NCI-H187 treated with DMSO at 0.1 percent for 48 hours (cell line): ENCODE measurements at places on chromosomes 3 and 15.

DNA sequence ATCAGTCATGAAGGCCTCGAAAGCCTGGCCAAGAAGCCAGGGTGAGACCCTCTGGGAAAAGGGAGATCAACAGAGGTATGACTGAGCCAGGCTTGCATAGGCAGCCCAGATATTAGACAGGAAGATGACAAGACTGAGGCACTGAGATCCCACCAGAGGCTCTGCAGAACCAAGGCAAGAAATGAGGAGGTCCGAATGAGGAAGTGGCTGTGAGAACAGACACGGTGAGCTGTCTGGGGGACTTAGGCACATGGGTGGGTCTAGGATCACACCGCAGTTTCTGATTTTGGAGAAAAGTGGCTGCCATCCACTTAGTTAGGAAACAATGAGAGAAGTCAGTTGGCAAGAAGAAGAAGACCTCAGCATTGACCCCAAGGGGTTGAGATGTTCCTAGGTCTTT is 31.5 kb upstream of the PRSS50 start:
- no peak for DNase-seq

DNA sequence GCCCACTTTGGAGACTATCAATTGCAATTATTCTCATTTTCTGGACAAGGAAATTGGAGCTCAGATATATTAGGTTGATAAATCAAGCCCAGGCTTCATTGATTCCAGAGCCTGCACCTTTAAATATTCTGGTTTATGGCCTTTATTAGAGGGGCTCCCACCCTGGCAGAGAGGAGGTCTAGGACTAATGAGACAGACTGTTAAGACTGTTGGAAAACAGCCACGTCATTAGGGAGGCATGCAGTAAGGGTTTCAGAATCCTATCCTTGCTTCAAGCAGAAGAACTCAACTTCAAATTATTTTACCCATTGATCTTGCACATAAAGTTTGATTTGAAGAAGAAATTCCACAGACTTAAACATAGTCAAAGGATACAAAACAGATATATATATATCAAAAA is 33.8 kb upstream of the KCNH8 start:
- DNase-seq, result no peak

GRCh38 chr3:98565237-98565643 is 28.2 kb downstream of the CPOX start:
- no peak for DNase-seq

DNA sequence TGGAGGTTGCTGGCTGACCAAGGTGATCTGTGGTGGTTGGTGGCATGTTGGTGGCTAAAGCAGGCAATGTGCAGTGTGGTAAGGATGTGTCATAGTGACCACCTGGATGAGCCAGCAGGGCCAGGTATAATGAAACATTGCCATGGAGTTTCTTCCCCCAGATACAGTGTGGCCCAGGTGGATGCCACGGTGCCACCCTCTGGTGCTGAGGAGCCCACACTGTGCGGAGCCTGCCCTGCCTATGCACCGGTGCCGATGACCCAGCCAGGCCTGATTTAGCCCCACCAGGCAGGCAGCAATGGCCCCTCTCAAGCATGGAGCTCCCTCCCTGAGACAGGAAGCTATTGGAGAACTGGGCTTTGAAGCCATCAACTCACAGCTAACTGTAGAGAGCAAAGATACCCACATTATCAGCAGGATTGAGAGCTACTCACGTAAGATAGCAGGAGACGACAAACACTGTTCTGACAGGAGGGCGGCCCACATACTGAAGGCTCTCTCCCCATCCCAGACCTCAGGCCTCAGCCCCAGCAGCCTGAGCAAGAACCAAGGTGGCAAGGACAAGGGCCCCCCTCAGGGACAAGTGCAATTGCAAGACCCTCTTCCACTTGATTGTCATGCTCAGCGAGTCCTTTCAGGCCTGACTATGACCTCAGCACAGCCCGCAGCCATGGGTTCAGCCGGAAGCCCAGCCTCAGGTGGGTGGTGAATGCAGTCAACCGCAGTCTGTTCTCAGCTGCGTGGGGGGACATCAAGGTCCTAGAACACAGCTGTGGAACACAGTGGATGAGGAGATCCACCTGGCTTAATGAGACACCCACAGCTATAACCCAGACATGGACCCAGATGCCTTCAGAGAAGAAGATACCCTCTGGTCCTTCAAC is 82.8 kb upstream of the CDV3 start:
- no peak for DNase-seq

DNA sequence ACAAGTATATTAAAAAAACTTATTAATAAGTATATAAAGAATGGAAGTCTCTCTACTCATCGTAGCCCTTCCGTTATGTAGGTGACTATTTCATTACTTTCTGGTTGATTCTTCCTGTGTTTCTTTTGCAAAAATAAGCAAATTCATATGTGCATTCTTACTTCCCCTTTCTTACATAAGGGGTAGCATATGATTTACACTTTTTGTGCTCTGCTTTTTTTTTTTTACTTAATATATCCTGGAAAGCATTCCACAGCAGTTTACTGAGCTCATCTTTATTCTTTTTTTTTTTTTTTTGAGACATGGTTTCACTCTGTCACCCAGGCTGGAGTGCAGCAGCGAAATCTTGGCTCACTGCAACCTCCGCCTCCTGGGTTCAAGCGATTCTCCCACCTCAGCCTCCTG is 12.9 kb downstream of the SCAMP5 start:
- DNase-seq, result no peak

DNA sequence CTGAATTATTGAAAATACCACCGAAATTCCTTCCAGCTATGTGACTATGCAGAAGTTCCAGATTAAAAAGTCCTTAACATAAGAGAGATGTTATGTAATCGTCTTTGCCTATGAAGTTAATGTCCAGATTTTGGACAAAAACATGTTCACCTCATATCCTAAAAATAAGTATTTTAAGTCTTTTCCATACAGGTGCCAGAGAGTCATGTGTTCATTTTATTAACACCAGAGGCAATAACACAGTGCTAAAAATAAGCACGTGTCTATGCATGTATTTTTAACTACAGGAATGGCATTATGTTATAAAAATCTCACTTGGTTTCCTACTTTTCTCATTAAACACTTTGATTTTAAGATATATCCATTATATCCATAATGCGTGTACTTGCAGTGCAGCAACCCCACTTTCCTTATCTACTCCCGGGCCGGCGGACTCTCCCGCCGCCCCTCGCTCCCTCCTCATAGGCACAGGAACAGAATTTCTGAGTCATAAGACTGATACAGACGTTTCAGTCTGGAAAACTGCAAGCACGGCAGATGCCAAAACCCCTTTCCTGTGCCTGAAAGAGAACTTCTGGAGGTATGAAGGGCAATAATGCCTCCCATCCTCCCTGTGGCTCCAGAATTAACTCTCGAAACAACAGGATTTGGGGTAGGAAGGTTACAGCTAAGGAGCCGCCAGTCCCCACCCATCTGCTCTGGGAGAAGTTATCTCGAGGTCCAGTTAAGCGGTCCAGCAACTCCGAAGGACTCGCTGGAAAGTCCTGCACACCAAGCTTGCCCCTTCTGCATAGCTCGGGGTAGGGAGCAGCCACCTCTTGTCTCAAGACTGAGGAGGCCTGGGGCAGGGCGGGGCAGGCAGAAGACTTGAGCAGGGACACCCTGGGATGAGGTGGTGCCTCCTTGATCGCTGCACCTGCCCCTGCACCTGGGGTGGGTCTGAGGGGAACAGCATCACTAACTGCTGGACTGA is 22.3 kb upstream of the PSTPIP1 start:
- DNase-seq, result no peak

DNA sequence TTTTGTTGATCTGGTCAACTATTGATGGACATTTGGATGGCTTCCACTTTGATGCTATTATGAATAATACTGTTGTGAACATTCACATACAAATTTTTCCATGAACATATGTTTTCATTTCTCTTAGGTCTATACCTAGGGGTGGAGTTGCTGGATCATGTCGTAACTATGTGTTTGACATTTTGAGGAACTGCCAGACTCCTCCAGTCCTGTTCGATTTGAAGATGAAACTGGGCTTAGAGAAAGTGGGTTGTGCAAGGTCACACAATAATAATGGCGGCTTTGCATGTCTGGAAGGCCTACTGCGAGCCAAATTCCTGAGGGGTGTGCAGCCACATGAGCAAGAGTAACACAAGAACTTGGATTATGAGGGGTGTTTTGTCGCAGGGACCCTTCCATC is 2.6 kb downstream of the TSEN2 start:
- no peak for DNase-seq

DNA sequence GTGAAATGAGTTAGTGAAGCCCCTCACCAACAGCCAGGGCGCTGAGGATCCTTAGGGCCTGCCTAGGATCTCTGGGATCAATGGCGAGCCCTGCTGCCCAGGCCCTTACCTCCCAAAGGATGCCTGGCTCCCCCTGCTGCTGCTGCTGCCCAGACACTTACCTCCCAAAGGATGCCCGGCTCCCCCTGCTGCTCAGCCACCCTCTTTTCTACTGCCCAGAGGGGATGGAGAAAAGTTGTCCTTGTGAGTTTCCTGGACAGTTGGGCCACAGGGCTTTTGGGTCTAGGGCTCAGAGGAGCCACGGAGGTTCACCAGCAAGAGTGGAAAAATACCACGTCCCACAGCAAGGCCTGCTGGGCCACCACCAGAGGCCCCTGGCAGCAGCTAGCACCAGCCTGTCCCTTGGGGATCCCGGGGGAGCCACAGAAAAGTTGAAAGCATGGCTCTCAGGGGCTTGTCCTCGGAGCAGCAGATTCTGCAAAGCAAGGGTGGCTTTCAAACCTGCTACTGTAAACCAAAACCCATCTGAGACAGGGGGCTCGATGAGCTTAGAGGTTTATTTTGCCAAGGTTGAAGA is 59.4 kb downstream of the SLC6A6 start:
- DNase-seq, result no peak

- DNase-seq, result no peak
Measured at GRCh38 chr15:91970142-91970541, 116.6 kb downstream of the SLCO3A1 start.

DNA sequence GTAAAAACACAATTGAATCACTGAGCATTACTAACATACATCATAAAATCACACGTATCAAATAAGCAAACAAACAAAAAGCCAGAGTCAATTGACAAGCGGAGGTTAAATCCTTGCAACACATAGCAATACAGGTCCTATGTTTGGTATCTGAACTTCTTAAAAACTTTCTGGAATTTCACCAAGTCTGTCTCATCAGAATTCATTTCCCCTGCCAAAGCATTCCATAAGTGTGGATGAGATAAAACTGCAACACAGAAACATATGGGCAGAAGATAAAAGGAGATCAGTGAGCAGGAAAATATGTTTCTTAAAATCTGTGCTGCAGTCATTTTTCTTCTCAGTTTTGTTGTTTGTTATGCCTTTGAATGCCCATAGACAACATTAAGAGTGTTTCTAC is 1155.5 kb downstream of the TBL1XR1 start:
- DNase-seq, result no peak

DNA sequence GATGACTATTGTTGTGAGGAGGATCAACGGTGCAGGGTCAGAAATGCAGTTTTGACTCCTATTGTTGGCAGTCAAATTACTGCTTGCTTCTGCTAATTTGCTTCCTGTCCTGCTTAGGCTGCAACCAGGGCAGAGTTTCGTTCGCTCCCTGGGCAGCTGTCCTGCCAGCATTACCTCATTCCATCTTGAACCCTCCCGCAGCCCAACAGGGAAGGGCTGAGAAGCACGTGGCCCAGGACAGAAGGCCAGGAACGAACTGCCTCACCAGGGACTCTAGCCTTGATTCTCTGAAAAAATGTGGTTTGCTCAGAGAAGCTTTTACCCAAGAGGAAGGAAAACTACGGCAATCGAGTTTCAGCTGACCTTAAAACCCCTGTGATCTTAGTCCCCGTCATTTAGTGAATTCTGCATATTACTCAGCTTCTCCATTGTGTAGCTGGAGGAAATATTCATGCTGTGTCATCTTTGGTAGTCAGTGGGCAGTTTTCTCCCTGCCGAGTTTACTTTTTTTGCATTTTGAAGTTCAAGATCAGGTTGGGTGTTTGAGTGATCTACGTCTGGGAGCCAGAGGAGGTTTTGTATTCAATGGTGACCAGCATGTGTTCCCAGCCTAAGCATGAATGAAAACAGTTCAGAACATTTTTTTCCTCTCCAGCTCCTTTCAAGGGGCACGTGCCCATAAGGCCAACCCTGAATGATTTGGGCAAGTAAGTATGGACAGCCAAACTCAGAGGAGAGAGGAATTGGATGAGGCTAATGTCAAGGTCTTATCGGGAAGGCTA is 23.0 kb downstream of the TLNRD1 start:
- DNase-seq, result no peak

GRCh38 chr3:14097616-14098391 is 26.9 kb downstream of the CHCHD4 start:
- no peak for DNase-seq

- DNase-seq, result no peak
Measured at GRCh38 chr3:156174229-156174847, 54.0 kb downstream of the KCNAB1 start.

DNA sequence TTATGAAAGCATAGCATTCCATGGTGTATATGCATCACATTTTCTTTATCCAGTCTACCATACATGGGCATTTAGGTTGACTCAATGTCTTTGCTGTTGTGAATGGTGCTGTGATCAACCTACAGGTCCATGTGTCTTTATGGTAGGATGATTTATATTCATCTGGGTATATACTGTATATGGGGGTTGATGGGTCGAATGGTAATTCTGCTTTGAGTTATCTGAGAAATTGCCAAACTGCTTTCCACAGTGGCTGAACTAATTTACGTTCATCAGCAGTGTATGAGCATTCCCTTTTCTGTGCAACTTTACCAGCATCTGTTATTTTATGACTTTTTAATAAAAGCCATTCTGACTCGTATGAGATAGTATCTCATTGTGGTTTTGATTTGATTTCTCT is 662.4 kb upstream of the BCHE start:
- no peak for DNase-seq

DNA sequence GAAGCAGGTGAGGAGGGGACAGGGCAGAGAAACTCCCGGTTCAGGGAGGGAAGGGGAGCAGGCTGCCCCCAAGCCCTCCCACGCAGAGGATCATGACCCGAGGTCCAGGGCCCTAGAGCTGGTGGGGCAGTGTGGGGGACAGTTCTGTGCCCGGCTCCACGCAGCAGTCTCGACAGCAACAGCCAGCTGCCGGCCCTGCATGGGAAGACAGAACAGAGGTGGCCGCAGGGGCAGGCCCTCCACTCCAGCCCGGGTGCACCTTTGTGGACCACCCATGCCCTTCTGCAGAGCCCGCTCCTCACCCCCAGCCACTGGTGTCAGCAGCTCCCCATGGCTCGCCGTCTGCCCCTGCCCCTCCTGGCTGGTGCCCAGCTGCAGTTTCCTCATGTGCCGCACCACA is 7.7 kb downstream of the OGG1 start:
- DNase-seq, result no peak
